ENCODE measurements at places on chromosomes 7 and 10.

DNA sequence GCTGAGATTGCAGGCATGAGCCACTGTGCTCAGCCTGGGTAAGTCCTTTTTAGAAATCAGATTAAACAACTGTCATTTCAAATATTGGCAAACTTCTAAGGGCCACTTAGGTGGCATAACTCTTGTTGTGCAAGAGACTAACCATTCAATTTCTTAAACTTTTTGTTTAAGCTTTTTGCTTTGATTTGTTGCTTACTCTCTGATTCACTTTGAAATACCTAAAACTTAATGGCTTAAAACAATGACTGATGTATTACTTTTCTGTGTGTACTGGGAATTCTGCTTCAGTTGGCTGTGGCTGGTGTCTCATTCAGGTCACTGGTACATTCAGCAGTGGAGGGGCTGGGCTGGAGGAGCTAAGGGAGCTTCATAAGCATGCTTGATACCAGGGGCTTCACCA is 28.9 kb downstream of the ZNF25 start:
- no peak for DNase-seq

DNA sequence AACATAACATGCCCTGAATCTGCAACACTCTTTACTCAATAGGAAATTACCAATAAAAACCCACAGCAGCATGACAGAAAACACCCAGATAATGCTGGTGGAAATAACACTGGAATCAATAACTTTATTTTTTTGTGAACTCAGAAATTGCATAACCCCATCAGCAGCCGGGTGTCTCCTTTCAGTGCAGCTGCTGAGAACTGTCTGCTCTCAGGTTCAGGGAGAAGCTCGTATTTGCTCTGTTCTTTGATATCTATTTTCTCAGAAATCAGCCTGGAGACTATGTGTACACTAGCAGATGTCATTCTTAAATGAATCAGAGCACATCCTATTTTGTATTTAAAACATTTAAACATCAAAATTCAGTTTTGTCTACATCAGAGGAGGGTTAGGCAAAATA is 506.0 kb downstream of the POM121L12 start:
- DNase-seq = no peak

- no peak for DNase-seq
These were observed 155.2 kb upstream of the INSYN2A start for GRCh38 chr10:127351542-127351941.

- no peak for DNase-seq
These were observed 443.2 kb upstream of the SEMA3A start for GRCh38 chr7:84637568-84638338.

- DNase-seq = no peak
These were observed 186.8 kb upstream of the LRGUK start for GRCh38 chr7:133940368-133940767.

- DNase-seq = no peak
These were observed 2.0 kb downstream of the ZSCAN25 start for GRCh38 chr7:99618726-99619125.

GRCh38 chr7:1210979-1211608 is 21.6 kb upstream of the UNCX start:
- no peak for DNase-seq

GRCh38 chr7:24727154-24728120 is 29.8 kb downstream of the GSDME start:
- DNase-seq = no peak

DNA sequence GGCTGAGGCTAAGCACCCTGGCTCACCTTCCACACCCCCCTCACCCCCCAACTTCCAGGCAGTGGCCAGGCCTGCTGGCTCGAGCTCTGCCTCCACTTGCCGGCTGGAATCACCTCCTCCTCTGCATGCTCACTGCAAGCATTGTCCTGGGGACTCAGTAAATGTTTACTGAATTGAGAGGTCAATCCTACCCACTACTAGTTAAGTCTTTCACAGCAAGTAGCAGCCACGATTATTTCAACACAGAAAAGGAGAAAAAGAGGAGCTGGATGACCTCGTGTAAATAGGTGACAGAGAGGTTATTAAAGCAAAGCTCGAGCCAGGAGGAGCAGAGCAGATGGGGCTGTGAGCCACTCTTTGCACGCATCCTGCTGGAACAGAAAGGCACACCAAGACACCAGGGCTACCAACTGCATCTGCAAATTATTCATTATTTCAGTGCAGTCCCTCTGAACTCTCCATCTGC is 32.1 kb downstream of the HIPK2 start:
- DNase-seq = no peak

- no peak for DNase-seq
These were observed 161.6 kb downstream of the BAMBI start for GRCh38 chr10:28838908-28839307.

DNA sequence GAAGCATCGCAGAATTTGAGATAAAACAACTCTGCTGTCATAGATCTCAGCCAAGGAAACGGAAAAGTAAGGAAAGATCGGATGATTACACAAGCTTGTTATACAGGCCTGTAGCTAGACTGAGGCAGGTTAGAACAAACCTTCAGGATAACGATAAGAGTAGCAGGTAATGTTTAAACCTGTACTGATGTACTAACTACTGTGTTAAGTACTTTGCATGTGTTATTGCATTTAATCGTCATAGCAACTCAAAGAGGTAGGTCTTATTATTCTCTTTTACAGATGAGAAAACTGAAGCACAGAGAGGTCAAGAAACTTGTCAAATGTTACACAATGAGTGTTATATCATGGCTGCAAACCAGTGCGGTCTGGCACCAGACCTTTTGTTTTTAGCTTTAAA is 352.5 kb downstream of the GPAM start:
- no peak for DNase-seq

- peak; percentile 73 for DNase-seq
These were observed at the start of gene TMEM184A for GRCh38 chr7:1555813-1556543. Gene TMEM184A (minus strand): TSS chr7:1556205. CDS start chr7:1555484, 721 bp downstream.

DNA sequence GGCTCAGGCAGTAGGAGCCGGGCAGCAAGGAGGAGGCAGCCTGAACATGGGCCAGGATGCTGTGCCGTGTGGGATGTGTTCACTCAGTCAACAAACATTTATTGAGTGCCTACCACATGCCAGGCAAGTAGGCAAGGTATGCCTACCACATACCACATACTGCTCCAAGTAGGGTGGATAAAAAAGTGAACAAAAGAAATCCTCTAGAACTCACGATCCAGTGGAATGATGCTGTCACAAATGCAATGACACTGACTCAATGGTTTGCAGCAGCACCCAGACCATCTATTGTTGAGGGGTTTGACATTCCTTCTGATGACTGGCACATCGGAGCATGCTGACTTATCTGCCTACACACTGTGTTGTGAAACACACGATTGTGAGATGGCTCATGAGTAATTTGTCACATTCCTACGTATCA is 413.5 kb downstream of the NRG3 start:
- DNase-seq = no peak
